ENCODE measurements at places on chromosomes 7 and 10. TPM values are rescaled to one million over a fixed set of nuclear protein-coding genes. Genes with fewer than 3 reads are reported as not detected.

DNA sequence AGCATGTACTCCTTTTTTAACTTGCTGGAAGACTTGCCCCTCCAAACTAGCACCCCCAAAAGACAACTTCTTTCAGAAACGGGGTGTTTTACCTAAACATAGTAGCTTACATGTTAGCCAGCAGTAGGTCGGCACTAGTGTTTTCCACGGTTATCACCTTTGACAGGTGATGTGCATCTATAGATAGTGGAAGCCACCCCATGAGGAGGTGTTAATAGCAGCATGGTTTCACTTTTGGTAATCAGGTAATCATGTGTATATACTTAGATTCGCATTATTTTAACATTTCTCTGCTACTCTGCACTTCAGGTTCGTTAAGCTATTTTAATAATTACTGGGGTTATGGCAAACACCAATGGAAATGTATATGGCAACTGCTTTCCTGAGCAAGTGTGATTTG, 17.6 kb downstream of the SRI start:
- DNase-seq: no peak

DNA sequence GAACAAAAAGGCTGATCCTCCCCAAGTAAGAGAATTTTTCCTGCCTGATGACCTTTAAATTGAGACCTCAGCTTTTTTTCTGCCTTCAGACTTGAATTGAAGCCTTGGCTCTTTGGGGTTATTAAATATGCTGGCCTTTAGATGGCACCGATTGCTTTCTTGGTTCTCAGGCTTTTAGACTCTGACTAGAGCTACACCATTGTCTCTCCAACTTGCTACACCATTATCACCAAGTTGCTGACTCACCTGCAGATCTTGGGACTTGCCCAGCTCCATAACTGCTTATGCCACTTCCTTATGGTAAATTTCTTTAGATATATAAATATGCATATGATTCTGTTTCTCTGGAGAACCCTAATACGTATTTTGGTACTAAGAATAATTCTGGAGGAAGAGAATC, 3.1 kb upstream of the ABCA13 start:
- no peak for DNase-seq

UPK3B gene
- total RNA-seq: 2.6 TPM

DNA sequence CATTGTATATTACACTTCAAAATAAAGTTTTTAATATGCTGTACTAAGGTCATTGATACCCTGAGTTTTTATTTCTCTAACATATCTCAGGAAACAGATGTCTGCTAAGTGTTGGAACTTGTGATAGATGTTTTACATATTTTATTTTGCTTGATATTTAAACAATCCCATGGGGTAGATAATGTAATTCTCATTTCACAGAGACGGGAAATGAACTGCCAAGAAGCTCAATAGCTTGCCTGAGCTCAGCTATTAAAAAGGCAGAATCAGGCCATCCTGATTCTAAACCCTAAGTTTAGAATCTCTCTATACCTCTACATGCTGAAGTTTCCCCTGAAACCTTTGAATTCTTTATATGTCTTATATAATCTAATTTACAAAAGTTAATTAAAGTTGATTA, 126.3 kb downstream of the LRRC18 start:
- no peak for DNase-seq

GRCh38 chr10:128386231-128386630, 260.0 kb upstream of the MKI67 start:
- no peak for DNase-seq

DNA sequence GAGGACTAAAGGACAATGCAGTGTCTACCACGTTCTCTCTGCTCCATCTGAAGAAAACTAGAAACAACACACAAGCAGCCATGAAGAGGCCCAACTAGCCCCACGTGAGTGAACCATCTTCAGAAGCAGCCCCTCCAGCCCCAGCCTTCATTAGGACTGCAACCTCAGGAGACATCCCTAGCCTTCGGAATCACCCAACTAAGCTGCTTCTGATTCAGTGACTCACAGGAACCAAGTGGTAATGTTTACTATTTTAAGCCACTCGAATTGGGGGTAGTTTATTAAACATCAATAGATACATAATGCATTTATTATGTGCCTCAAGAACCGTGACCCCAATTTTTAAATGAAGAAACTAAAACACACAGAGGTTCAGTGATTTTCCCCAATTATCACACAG, 22.6 kb downstream of the ARHGAP12 start:
- DNase-seq: no peak

- DNase-seq: no peak
Measured at GRCh38 chr10:86393862-86394455, 27.4 kb upstream of the GRID1 start.

DNA sequence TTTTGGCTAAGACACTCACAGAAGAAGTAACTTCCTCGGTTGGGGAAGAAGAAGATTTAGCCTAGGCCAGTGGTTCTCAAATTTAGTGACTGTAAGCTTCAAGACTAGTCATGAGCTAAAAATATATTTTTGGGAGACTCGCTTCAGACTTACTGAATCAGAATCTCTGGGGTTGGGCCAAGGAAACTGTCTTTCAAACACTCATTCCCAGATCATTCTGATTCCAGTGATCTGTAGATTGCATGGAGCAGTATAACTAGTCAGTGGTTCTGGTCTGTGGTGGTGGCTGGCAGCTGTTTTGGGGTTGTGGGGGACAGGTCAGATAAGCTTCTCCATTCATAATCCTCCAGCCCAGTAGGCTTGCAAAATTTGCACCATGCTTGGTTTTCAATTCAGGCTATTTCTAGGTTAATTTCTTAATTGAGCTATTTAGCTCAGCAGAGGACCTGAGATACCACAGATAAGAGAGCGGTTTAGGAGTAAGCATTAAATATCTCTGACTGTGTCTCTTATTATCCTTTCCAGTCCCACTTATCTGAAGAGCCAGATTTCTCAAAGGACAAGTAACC, 3.8 kb upstream of the KAT6B start:
- no peak for DNase-seq

SP8 gene
- total RNA-seq: 0.15 TPM

DNA sequence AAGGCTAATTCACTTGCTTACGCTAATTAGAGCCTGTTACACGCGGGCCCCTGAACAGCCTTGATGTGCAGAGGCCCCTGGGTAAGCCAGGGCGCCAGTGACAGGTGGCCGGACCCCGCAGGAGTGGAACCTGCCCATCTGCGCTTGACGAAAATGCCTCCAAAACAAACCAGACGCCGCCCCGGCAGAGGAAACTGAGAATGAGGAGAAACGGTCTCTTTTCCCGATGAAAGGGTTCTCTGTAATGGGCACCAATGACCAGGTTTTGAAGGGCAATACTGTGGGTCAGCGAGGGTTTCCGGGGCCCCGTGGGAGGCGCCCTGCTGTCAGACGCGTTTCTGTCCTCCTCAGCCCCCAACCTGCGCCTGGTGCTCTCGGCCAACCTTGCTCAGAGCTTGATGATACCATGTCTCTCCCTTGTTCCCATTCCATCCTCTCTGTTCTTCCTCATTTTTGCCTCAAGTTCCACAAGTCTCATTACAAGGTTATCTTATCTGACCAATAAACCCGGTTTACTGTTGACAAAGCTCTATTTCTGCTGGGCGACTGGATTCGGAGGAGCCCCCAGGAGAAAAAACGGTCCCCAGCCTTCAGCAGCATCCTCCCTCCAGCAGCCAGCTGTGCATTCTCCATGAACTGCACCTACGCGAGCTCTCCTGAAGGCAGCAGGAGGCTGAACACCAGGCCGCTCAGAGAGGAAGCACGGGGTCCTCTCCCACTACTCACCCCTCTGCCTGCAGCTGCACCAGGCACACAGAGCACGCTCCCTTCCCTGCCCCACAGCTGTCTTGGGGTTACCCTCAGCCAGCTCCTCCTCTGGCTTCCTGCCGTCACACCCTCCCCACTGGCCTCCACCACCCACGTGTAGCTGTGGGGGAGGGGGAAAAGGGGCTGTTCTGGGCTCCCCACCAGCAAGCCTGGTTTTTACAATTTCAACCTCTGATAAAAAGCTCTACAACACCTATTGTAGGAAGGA, 202.0 kb downstream of the MAD1L1 start:
- no peak for DNase-seq

DNA sequence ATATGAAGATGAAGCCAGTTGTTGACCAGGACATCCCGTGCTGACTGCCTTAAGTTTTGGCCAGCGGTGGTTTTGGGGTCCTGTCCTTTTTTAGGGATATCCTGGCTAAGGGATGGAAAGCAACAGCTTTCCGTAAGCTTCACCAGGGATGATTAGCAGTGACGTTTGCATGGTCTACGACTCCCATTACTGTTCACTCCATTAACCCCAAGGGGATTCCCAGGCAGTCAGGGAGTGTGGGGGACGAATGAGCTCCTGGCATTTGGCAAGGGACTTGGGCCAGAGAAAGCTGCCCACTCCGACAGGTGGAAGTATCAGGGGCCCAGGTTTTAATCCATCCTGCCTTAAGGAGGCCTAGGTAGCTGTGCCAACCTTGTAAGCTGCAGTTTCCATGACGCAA, 66.8 kb downstream of the ITGB1 start:
- no peak for DNase-seq

- DNase-seq: no peak
Measured at GRCh38 chr7:101614098-101614938, 14.8 kb downstream of the MYL10 start.

DNA sequence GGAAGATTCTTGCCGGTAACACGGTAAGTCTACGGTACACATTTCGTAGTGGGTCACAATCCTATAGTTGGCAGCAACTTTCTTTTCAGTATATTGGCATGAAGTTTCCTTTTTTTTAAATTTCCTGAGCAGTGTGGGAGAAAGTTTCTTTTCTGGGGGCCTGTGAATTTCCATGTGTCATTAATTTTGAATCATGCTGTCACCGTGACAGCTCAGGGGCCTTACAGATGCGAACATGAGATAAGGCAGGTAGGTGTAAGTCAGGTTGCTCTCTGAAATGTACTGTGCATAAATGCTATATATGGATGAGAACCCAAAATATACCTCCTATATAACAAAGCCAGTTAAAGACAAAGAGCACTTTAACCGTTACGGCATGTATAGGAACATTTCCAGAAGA, 65.4 kb upstream of the SEM1 start:
- no peak for DNase-seq

VWDE gene
- 0.59 TPM for total RNA-seq

- no peak for DNase-seq
Measured at GRCh38 chr7:16744518-16745250, 8.9 kb upstream of the TSPAN13 start.

- DNase-seq: peak; percentile 49
Measured at GRCh38 chr10:47361293-47361692, 13.1 kb downstream of the RBP3 start.

GRCh38 chr10:132963430-132963960, 21.1 kb upstream of the CFAP46 start:
- DNase-seq: no peak

- DNase-seq: no peak
Measured at GRCh38 chr7:24227603-24228359, 56.2 kb upstream of the NPY start.

DNA sequence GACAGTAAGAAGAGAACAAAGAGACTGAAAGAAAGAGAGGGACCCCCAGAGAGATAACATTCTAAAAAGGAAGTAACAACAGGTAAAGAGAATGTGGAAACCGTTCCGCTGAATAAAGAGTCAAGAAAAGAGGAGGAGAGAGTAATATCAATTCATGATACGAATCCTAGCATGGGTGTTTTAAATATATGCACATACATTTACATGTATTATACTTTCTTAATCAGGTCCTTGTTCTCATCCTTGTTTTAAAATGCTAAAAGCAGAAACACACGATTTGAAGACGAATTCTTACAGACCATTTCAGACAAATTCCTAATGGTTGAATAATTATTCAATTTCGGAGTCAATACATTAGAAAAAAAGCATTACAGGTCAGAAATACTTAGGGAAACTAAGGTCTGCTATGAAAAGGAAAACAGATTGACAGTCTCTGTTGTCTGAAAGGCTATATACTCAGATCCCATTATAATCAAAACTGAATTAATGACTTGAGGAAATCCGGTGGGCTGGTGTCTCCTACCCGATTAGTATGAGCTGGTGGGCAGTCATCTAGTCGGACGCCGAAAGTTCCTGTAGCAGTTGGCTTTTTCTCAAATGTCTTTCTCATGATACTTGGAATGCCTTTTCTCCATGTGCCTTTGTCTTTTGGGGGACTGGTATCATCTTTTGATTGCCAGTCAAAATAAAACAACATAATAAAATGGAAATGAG, 127.3 kb downstream of the ARHGAP21 start:
- DNase-seq: no peak

DNA sequence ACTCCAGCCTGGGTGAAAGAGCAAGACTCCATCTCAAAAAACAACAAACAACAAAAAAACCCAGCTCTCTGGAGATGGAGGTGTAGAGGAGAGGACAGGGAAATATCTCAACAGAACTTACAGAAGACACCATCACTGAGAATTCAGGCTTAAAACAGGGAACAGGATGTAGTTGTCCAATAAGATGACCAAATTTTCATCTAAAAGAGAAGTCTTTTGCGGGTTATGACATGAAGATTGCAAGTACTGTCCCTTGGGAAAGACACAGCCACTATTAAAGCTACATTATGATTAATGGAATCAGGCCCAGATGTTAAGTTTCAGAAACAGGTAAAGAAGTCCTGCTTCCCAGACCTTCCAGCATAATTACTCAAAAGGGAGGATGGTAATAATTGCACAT, 235.2 kb upstream of the NRP1 start:
- no peak for DNase-seq

CHST3 gene
- 3.4 TPM for total RNA-seq

- DNase-seq: no peak
Measured at GRCh38 chr10:57979956-57980355, 287.7 kb downstream of the IPMK start.

- DNase-seq: no peak
Measured at GRCh38 chr7:37541810-37542443, 93.3 kb upstream of the ELMO1 start.

ADAP1 gene
- 107 TPM for total RNA-seq

DNA sequence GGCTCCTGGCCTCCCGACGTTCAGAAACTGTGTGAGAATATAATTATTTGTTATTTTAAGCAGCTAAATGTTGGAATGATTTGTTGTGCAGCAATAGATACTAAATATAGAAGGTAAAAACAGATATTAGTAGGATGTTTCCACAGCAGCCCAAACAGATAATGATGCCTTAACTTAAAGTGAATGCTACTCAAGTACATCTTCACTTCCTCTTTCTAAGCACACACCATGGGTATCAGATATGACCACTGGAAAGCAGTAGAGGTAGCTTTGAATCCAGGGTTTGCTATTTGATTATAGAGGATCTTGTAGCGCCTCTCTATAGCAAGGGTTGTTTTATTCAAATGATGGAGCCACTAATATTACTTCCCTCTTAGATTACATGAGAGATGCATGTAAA, 38.2 kb upstream of the BET1 start:
- DNase-seq: no peak

ZNF727 gene
- total RNA-seq: 1.2 TPM

LEP gene
- not detected for total RNA-seq

Data from colonic mucosa (tissue), 4 donors.